Type B pancreatic cell (in vitro differentiated cells): ENCODE measurements at places on chromosomes 2 and 18. TPM values are rescaled to one million over a fixed set of nuclear protein-coding genes. Genes with fewer than 3 reads are reported as not detected.

ROCK2 gene
- total RNA-seq: 31.6 and 41.7 TPM in 2 replicates

TCF23 gene
- not detected in 2 replicates for total RNA-seq

HTR2B gene
- total RNA-seq: not detected in 2 replicates

RGPD3 gene
- 0.07 and 0.17 TPM in 2 replicates for total RNA-seq

FOXI3 gene
- total RNA-seq: 1.1 and 2.2 TPM in 2 replicates

KCTD18 gene
- 10.2 and 10.9 TPM in 2 replicates for total RNA-seq

EFR3B gene
- total RNA-seq: 5.3 and 12.4 TPM in 2 replicates

C18orf54 gene
- 3.8 and 18.4 TPM in 2 replicates for total RNA-seq

C2orf42 gene
- total RNA-seq: 15.5 and 18.8 TPM in 2 replicates

NRP2 gene
- 18.7 and 109 TPM in 2 replicates for total RNA-seq

SLC5A6 gene
- total RNA-seq: 63.6 and 76.3 TPM in 2 replicates

DNA sequence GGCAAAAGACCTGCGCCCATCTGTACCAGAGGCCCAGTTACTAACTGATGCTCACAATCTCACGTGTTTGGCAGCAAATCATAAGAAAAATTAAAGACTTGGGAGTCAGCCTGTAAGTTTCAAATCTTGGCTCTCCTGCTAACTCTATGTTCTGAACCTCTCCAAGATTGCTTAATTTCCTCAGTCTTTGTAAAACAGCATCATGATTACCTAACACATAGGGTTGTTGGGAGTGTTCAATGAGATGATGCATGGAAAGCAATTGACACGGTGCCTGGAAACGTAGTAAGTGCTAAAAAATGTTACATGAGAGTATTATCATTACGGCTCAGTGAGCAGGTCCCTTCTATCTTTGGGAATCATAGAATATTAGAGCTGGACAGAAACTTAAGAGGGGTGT lies 497.6 kb upstream of the TCF4 start:
- DNase-seq: no peak

- DNase-seq: no peak
Observed at GRCh38 chr2:69483696-69484095, 46.5 kb upstream of the NFU1 start.

DNA sequence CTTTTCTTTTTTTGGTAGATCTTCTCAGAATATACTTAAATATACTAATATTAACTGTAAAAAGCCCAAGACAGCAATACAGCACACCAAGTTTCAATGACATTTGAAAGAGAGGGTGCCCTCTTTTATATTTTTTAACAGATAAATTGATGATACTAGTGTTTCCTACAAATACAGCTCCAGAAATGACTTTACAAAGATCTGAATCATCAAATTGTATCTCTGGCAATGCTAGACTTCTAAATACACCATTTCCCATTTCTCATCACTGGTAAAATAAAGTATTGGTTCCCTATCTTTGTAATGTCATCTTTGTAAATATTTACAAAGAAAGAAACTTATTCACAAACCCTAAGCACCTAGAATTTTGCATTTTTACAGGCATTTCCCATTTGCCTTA lies 281.3 kb downstream of the EXOC6B start:
- DNase-seq: no peak

GRCh38 chr2:19785447-19785846 lies 116.3 kb downstream of the TTC32 start:
- no peak for DNase-seq

DNA sequence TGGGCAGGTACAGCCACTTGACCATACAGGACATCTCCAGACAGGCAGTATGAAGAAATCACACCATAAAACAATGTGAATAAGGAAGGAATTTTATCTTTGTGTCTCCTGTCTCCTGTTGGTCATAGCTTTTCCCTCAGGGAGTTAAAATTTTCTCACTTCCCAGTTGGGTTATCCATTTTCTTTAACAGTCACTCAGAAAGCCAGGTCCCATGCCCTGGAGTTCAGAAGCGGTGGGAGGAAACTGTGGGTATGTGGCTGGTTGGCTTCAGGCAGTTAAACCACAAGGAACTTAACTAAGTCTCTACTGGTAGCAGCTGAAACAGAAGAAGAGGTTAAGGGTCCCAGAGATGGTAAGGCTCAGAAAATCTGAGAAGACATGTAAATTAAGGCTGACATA lies 6.5 kb upstream of the SMAD2 start:
- DNase-seq: no peak

DNA sequence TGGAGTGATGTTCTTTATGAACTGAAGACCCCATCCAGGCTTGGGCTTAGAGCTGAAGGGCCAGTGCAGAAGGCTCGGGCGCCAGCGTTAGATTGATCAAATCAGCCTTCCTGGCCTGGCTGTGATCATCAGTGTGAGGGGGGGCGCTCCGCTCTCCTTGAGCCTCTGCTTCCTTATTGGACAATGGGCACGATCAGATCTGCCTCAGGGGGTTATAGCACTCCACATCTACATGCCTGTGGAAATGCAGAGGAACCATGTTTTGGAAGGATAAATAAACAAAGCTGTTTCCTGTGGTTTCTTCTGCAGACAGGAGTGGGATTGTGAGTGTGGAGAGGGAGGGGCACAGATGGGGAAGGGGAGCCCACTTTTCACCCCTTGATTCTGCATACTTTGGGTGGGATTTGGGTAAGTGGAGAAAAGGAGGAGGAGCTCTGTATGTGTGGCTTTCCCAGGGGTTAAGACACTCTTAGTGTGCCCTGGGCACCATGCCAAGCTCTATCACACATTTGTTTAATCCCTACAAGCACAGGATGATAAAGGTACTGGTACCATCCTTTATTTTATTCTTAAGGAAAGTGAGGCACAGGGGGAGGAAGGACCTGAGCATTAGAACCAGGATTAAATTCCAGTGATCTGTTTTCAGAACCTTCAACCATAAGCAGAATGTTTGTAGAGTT lies 150.5 kb downstream of the EN1 start:
- no peak for DNase-seq

DNA sequence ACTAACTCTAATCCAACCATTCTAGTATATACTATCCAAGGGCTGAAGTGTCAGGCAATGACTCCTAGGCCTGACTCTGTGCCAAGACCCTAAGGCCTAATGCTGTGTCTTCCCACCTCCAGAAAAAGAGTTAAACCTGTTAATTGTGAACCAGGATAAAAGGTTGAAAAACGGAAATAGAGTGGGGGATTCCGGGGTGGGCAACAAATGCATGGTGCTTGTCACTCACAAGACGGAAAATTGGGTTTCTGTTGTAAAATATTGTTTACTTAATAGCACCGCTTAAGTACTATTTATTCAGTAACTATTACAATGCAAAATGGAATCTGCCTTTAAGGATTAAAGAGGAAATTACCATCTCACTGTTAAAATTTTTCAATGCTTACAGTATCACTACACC lies 3.2 kb downstream of the STK17B start:
- DNase-seq: no peak

DNA sequence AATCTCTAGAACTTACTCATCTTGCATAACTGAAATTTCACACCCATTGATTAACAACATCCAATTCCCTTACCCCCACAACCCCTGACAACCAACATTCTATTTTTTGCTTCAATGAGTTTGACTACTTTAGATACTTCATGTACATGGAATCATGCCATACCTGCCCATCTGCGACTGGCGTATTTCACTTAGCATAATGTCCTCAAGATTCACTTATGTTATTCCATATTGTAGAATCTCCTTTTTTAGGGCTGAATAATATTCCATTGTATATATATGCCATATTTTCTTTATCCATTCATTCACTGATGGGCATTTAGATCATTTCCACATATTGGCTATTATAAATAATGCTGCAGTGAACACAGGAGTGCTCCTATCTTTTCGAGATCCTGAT lies 13.8 kb downstream of the CTAGE1 start:
- no peak for DNase-seq

GRCh38 chr2:180927030-180927686 lies 53.2 kb upstream of the UBE2E3 start:
- DNase-seq: no peak

- DNase-seq: no peak
Observed at GRCh38 chr2:109454765-109455394, 158.9 kb downstream of the SEPTIN10 start.

- no peak for DNase-seq
Observed at GRCh38 chr18:10670856-10671255, 145.0 kb downstream of the NAPG start.

DNA sequence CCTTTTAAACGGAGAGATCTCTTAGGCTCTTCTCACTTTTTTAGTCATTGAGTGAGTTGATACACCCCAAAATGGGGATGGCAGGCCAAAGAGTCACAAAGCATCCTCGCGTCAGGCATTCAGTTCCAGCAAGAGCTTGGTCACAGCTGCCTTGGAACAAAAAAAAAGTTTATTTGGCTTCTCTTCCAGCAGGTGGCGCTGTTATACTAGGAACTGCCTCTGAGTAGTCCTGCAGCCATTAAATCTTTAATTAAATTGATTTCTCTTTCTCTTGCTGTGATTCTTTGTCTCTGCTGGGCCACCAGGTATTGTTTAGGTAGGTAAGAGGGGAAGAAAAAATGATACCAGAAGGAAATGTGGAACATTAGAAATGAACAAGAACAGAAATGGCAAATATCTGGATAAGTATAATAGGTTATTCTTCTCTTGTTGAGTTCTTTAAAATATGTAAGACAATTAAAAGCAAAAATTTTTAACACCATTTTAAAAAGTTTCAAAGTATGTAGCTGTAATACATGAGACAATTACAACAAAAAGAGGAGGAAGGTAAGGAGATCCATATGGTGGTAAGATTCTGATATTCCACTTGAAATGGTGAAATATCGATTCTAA lies 175.1 kb downstream of the GALNT1 start:
- DNase-seq: no peak

DNA sequence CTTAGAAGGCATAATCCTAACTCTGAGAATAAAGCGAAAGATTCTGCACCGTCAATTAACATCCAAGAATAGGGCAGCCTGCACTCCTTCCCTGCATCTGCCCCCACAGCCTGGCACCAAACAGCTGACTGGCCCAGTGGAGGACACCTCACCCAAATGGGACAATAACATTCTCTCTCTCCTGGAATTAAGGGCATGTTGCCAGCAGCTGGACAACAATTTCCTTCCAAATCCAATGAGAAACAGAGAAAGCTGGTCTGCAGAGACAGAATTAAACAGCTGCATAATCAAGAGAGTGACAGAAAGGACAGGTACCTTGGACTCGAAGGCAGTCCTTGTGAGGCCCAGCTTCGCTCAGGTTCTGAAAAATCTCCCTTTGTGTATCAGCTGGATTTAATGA lies 15.0 kb downstream of the COX7A2L start:
- DNase-seq: no peak

- DNase-seq: no peak
Observed at GRCh38 chr18:59516356-59517155, 157.5 kb upstream of the LMAN1 start.

GRCh38 chr2:191127235-191127634 lies 23.6 kb downstream of the STAT4 start:
- DNase-seq: no peak

DNA sequence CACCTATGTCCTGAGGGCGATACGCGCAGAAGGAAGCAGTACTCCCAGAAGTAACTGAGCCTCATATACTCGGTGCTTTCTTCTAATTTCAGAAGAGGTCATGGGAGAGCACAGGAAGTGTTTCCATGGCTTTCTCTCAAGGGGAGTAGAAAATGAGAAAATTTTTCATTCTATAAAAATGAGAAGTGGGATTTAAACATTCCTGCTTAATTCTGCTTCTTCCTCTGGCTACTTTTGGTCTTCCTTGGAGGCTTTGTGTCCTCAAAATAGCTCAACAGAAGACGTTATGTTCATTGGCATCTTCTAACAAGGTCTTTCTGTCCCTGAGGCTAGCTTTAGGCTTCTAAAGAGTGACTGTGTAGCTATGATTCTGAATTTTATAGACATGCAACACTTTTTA lies 497.0 kb downstream of the TDRD15 start:
- no peak for DNase-seq

DNA sequence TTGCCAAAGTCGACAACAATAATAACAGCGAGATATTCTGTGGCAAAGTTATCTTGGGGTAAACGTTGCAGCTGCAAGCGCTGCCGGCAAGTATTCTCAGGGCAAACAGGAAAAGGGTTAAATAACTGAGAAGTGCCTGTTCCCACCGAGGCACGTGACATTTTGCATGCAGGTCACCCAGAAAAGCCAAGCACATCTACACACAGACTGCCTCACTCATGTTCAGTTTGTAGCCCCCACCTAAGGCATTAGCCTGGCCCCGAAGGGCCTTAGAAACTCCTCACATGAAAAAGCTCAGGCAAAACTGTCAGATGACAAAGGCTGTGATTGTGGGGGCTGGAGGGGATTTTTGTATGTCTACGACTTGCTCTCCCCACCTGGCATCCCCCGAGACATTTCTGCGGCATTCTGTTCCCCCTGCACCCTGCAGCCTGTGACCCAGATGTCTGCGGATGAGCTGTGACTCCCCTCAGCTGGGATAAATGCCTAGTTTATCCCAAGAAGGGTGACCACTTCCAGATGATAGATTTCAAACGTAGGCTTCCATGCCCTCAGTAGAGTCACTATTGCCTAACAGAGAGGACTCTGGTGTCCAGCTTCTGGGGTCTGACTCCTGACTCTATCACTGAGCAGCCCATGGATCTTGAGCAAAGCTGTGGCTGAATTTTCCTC lies 215.2 kb upstream of the SIX2 start:
- DNase-seq: no peak

DNA sequence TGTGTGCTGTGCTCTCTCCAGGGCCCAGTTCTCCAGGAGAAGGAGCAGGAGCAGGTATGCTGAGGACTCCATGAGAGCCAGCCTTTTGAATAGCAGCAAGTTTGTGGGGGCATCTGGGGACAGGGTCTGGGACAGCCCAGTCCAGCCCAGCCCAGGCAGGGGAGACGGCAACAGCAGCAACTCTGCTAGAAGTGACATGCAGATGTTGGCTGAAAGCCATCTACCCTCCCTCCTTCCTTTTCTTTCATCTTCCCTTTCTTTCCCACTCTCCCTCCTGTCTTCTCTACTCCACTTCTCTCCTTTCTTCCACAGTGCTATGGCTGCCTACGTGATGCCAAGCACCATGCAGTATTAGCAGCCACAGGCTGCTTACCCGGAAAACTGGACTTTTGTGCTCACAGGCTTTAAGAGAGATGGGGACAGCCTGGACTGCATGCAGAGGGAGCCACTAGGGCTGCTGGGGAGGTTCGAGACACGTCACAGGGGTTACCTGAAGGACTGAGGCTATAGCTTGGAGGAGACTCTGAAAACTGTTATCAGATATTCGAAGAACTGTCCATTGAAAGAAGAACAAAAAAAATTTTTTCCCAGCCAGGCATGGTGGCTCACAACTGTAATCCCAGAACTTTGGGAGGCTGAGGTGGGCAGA lies 23.8 kb upstream of the YWHAQ start:
- no peak for DNase-seq

DNA sequence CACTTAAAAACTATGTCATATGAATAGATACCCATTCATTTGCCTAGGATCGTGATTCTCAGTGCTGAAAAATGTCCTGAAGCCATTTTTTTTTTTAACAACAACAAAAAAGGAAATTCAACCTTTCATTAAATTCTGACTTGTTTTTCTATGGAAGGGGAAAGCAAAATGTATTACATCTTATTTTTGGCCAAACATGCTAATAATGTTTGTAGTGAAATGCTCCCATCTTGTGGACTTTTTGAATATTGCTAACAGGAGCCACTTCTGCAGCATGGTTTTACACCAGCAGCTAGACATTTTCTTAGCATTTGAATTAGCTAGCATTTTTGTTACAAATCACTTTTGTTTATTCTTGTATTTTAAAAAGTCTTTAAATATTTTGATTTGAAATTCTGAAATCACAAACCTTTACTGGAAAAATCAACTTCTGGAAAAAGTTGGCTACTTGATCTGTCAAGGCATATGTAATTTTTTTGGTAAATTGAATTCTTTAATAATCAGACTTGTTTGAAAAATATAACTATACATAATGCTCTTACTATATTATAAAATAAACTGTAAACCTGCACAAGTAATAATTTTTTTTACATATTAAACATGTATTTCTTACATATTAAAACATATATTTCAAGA lies 75.8 kb downstream of the KIDINS220 start:
- DNase-seq: no peak
